ENCODE measurements at places on chromosomes 1 and 21.

DNA sequence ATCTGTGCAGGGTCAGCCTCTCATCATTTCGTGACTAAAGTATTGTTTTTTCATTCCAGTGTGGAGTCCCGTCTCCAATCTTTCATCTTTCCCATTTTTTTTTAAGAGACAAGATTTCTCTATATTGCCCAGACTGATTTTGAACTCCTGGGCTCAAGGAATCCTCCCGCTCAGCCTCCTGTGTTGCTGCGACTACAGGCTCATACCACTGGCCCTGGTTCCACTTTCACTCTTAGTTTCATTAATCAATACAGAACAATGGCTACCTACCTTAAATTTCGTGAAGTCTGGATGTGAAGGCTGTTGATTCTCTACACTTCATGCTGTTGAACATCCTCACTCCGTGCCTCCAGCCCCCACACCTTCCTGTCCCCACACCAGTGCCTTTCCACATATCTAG is 97.7 kb upstream of the GREM2 start:
- no peak for DNase-seq

GRCh38 chr1:121458291-121459048 is 273.7 kb downstream of the SRGAP2C start:
- DNase-seq = peak; percentile 7

GRCh38 chr1:85450832-85451231 is 14.1 kb downstream of the DDAH1 start:
- no peak for DNase-seq

DNA sequence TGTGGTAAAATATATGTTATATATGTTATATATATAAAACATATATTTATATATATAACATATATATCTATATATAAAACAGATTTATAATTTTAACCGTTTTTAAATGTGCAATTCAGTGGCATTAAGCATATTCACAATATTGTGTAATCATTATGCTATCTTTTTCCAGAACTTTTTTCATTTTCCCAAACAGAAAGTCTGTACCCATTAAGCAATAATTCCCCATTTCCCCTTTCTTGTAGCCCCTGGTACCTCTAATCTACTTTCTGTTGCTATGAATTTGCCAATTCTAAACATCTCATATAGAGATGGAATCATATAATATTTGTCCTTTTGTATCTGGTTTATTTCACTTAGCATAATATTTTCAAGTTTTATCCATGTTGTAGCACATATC is 10.7 kb upstream of the ARHGEF11 start:
- no peak for DNase-seq

DNA sequence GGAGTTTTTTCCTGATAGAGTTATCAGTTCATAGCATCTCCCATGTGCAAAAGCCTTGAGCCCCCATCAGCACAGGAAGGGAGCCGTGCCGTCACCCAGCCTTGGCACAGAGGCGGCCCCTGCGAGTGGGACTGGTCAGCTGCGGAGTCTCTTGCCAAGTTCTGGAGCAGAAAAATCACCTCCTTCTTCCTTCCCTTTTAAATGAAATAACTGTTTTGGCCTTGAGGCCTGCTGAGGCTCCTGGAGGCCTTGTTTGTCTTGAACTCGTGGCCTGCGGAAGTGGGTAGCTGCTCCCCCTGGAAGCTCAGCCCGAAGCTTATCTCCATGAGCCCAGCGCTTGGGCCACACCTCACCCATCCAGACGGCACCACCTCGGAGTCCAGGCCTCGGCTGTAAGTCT is 145.7 kb upstream of the TMEM51 start:
- DNase-seq = no peak

All from GM13976 (cell line).